ENCODE measurements at places on chromosomes 1 and 21.

GRCh38 chr1:160823296-160823695 lies 27.3 kb downstream of the LY9 start:
- no peak for DNase-seq

DNA sequence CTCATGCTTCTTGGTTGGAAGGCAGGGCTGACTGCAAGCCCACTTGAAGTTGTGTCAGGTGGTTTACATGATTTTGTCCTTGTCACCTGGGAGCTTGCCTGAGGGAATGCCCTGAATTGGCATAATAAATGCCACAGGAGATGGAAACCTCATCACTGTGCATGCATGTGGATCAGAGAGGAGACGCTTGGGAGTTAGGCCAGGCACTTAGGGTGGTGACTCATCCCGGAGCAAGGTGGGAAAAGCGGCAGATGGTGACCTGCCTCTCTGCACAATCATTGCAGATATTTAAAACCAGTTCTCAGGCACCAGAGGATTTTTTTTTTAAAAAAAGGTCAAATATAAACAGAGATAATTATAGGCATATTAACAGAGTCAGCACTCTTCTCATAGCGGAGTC lies 202.2 kb upstream of the KIAA0040 start:
- no peak for DNase-seq

DNA sequence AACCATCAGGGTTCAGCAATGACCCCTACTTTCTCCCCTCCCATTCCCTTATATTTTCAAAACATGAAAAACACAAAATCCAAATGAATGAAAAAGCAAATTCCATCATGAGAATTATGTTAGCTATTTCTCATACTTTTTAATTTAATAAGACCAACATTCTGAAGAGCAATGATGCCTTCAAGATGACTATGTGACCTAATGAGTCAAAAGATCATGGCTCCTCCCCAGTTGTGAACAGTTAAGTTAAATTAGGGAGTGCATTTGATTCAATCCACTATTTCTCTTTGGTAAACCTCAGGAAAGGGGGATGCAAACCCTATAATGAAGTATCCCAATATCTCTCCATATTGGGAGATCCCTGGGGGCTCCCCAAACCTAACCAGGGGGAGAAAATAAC lies 36.5 kb downstream of the PUM1 start:
- DNase-seq = peak; percentile 56

GRCh38 chr1:206722751-206723461 lies 38.2 kb downstream of the MAPKAPK2 start:
- peak; percentile 48 for DNase-seq

- no peak for DNase-seq
These were observed 21.8 kb upstream of the RAB4A start for GRCh38 chr1:229248821-229249817.

GRCh38 chr21:46065215-46065913 lies 32.5 kb upstream of the COL6A2 start:
- peak; percentile 71 for DNase-seq

GRCh38 chr1:66752671-66753371 lies 562 bp downstream of the DYNLT5 start:
- no peak for DNase-seq

GRCh38 chr1:33388805-33389771 lies 41.8 kb downstream of the PHC2 start:
- peak; percentile 94 for DNase-seq

DNA sequence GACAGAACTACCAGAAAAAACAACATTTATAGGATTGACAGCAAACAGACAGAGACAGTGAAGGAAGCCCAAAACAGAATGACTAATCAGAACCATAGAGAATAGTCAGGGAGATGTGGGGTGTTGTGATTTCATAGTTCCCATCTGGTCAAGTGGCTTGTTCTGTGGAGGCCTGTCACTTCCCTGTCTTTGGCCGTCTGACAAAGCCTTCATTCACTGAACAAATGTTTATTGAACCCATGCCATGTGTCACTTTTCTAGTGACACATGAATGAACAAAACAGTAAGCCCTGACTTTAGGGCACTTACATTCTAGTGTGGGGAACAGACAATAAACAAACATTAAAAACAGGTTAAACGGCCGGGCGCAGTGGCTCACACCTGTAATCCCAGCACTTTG lies 3.2 kb upstream of the SRRM1 start:
- no peak for DNase-seq

GRCh38 chr1:176208034-176208433 lies 948 bp upstream of the COP1 start:
- DNase-seq = no peak

DNA sequence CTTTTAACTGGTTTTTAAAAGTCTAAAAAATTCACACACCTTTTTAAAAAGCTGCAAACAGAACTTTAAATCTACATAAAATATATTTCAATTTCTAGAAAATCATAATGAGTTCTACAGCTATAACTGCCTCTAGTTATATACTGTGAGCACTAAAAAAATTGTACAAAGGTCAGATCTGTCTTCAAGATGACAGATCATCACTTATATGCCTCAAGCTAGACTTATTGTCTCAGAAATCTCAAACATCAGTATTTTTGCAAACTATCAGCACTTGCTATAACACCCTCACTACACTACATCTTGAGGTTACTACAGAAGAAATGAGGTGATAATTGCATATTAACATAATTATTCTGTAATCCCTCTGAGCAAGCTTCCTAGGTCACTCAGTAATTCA lies 76.5 kb downstream of the ZNF644 start:
- DNase-seq = no peak

DNA sequence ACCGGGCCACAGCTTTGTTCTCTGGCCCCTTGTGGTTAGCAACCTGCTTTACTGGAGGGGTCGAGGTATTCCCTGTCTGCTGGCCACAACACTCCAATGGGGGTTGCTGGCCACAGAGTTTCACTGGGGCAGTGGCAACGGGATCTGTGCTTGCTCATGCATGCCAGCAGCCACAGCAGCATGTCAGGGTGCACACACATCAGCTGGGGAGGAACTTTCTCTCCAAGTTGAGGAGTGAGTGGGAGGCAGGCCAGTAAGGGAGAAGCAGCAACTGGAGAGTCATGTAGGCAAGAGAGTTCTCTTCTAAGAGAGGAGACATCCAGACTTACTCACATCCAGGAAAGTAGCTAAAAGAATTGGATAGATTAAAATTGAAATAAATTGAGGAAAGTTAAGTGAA lies 38.0 kb downstream of the SAMD13 start:
- DNase-seq = no peak

GRCh38 chr1:175209493-175209921 lies 16.9 kb upstream of the KIAA0040 start:
- DNase-seq = no peak

GRCh38 chr1:187924252-187924651 lies 1095.5 kb downstream of the PLA2G4A start:
- no peak for DNase-seq

- peak; percentile 68 for DNase-seq
These were observed 112.2 kb downstream of the NR5A2 start for GRCh38 chr1:200139661-200140250.

DNA sequence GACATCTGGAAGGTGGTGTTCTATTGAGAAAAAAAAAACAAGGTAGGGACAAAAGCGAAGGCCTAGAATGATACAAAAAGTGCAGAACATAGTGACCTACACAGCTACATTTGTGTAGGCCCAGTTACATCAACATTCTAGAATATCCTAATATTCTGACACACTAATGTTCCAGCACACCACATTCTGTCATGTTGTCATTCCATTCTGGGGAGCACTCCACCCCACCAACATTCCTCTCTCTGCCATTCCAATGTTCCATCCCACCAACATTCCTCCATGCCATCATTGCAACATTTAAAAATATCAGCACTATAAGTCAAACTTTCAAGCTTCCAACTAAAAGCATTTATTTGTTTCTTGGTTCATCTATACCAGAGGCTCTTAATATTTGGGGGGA lies 28.5 kb downstream of the COA7 start:
- DNase-seq = peak; percentile 91

DNA sequence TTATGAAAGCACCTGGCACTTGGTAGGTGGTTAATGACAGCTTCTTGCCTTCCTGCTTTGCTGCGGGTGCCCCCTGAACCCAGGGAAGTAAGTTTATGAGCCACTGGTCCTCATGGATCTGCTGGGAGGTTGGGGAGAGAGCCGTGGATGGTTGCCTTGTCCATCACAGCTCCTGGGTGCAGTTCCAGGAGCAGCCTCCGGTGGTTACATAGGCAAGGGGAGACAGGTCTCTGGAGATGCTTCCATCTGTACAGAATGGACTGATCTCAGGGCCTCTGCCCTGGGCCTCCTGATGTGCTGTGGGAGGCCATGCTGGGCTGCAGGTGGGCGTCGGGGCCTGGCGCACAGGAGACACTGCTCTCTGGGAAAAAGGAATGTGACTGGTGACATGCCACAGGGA lies 31.6 kb upstream of the ARHGEF10L start:
- no peak for DNase-seq

DNA sequence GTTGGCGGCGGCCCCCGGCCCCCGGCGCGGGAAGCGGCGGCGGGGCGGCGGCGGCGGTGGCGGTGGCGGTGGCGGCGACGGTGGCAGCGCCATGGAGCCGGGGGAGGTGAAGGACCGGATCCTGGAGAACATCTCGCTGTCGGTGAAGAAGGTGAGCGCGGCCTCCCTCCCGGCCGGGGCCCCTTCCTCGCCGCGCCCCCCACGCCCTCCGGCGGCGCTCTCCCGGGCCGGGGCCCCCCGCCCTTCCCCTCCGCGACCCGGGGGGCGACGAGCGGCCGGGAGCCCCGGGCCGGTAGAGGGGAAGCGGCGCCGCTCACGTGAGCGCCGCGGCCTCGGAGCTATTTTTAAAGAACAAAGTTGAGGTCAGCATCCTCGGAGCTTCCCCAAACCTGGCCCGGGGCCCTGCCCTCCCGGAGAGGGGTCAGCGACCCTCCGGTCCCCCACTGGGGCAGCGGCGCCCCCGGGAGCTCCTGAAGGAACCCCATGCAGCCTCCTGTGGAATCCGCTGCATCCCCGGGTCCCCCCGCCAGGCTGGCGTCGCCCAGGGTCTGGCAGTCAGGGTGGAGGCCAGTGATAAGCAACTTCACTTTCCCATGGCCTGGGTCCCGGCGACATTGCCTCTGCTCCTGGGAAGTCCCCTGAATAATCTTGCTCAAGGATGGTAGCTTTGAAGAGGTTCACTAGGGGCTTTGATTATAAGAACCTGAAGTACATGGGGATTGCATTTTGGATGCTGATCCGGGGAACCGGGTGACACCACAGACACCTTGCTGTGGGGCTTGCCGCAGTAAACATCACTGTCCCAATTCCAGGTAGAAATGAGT lies 560 bp downstream of the PLEKHM2 start:
- peak; percentile 21 for DNase-seq

GRCh38 chr1:4668743-4669700 lies 14.6 kb downstream of the AJAP1 start:
- DNase-seq = peak; percentile 88

Measured in fibroblast of skin of scalp (primary cell).